Urinary bladder (tissue), 4 donors: ENCODE measurements at places on chromosomes 4 and X. TPM values are rescaled to one million over a fixed set of nuclear protein-coding genes. Genes with fewer than 3 reads are reported as not detected.

- DNase-seq: no peak
Measured at GRCh38 chrX:22974616-22975015, 25.1 kb upstream of the DDX53 start.

- DNase-seq: no peak
Measured at GRCh38 chrX:136647677-136648360, at the start of gene CD40LG. TSS of gene CD40LG (plus strand) at chrX:136648158. CDS start at chrX:136648249, 91 bp downstream.

- DNase-seq: no peak
Measured at GRCh38 chr4:78753091-78753490, 23.1 kb upstream of the BMP2K start.

GRCh38 chr4:164345756-164346155, 408.2 kb upstream of the SMIM31 start:
- DNase-seq: no peak

- no peak for DNase-seq
Measured at GRCh38 chrX:131264053-131264452, 25.1 kb downstream of the IGSF1 start.

GRCh38 chr4:171031338-171031737, 781.9 kb upstream of the GALNTL6 start:
- DNase-seq: no peak

The PABPC1L2B gene
- total RNA-seq: not detected

The TBX22 gene
- 0.21 TPM for total RNA-seq

The GAGE12J gene
- not detected for total RNA-seq

The PPARGC1A gene
- 6.2 TPM for total RNA-seq

- no peak for DNase-seq
Measured at GRCh38 chrX:9072281-9072680, 38.4 kb upstream of the FAM9B start.

GRCh38 chrX:63918611-63919010, 133.6 kb upstream of the ARHGEF9 start:
- DNase-seq: no peak

DNA sequence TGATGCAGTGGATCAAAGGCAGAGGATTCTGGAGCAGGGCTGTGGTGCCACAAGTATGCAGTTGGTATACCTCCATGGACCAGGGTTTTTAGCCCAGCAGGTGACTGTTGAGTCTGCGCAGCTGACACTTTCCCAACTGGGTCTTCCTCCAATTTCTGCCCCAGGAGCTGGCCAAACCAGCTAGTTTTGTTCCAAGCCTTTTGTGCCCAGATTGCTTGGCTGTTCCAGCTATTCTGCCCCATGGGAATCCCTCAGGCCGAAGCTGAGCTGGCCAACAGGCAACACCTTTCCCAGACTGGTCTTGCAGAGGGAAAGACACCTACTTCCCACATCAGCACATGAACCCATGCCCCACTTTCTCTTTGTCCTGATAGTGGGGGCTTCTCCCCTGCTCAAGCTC, 22.8 kb upstream of the ANKRD17 start:
- no peak for DNase-seq

The ETFDH gene
- 41.2 TPM for total RNA-seq

DNA sequence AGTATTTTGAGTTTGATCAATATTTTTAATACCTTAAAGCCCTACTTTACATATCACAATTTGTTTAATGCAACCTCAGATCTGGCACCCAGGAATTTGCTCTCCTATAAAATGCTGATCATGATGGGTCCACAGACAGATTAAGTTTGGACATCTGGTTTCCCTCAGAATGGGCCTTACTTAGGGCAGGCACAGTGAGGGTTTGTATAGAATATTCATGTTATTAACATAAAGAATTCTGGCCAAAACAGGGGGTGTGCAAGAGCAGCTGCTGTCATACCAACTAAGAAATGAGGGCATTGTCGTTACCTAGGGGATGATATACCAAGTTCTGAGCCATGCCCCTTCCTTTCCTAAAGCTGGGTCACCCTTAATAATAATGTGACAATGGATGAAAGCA, 37.5 kb upstream of the CENPU start:
- DNase-seq: no peak

- no peak for DNase-seq
Measured at GRCh38 chr4:99624141-99624719, 33.4 kb downstream of the C4orf54 start.

DNA sequence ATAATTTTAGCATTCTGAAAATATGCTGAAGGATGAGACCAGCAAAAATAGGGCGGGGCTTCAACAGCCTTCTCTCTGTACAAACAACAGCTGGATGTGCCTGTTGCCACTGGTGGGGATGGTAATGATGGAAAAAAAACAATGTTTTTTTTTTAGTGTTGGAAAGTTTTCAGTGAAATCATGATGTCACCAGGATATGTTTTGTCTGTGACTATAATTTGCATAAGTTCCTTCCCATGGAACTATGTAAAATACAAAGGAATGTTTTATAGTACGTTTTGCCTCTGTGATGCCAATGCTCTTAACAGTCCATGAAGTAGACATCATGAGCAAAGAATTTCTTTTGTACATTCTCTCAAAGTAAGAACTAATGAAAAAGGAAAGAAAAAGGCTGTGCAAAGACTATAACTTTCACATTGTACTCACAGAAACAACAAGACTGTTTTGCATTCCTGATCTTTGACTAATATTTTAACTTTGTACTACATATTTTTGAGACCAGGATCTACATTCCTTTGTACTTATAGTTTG, 589.7 kb downstream of the SPRY1 start:
- DNase-seq: peak; percentile 14

DNA sequence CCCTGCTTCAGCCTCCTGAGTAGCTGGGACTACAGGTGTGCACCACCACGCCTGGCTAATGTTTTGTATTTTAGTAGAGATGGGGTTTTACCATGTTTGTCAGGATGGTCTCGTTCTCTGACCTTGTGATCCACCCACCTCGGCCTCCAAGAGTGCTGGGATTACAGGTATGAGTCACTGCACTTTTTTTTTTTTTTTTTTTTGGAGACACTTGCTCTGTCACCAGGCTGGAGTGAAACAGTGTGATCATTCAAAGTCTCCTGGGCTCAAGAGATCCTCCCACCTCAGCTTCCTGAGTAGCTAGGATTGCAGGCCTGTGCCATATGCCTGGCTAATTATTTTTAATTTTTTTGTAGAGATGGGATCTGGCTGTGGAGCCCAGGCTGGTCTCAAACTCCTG, 338.8 kb downstream of the PPP3CA start:
- no peak for DNase-seq

GRCh38 chrX:16718824-16719333, 533 bp upstream of the SYAP1 start:
- DNase-seq: no peak

The SASH3 gene
- 2.6 TPM for total RNA-seq

- no peak for DNase-seq
Measured at GRCh38 chr4:44859477-44859876, 133.1 kb upstream of the GNPDA2 start.

- no peak for DNase-seq
Measured at GRCh38 chrX:110000847-110001713, 1.8 kb upstream of the TMEM164 start.

The TEX13C gene
- not detected for total RNA-seq

- DNase-seq: peak; percentile 66
Measured at GRCh38 chrX:19372170-19372546, 28.4 kb downstream of the PDHA1 start.

DNA sequence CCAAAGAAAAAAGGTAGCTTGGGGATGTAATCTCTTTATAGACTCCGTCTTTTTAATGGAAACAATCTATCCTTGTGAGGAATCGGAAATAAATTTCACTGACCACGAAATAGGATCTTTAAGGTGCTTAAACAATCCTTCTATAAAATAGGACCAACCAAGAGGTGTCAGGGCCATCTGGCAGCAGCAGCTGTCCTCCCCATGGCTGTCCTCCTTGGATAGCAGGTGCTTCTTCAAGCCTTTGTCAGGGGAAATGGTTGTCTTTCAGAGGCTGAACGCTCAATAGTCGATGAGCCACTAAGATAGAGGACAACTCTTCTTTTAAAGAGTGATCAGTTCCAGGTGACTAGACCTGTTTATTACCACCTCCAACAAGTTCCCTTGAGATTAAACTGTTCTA, 231.0 kb downstream of the ADGRL3 start:
- no peak for DNase-seq

The ZFP92 gene
- total RNA-seq: 0.69 TPM

The SPANXN4 gene
- not detected for total RNA-seq

DNA sequence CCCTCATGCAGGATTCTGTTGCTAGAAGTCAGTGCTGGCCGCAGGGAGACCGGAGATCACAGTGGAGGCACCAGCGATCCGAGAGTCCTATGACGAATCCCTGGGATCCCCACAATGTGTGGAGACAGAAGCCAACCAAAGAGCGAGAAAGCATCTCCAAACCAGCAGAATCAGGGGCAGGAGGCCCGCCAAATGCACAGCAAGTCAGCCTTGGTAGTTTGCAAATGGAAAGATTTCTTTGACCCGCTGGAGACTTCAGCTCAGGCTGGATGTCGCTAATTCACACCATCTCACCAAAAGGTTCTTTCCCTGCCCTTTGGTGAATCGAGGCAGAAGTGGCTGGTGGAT, 505 bp upstream of the PKD2 start:
- DNase-seq: no peak
